Hematopoietic multipotent progenitor cell (in vitro differentiated cells): ENCODE measurements at places on chromosomes 11 and 22. TPM values are rescaled to one million over a fixed set of nuclear protein-coding genes. Genes with fewer than 3 reads are reported as not detected.

The FXYD6 gene
- total RNA-seq, result 1.3 TPM

The SUN2 gene
- total RNA-seq, result 256 TPM

The OR52E2 gene
- not detected for total RNA-seq

The C22orf23 gene
- total RNA-seq, result under 0.01 TPM

The FAM180B gene
- 0.27 TPM for total RNA-seq

The CBLIF gene
- not detected for total RNA-seq

GRCh38 chr11:68632802-68633201 is 51.5 kb upstream of the GAL start:
- DNase-seq, result peak; percentile 78

DNA sequence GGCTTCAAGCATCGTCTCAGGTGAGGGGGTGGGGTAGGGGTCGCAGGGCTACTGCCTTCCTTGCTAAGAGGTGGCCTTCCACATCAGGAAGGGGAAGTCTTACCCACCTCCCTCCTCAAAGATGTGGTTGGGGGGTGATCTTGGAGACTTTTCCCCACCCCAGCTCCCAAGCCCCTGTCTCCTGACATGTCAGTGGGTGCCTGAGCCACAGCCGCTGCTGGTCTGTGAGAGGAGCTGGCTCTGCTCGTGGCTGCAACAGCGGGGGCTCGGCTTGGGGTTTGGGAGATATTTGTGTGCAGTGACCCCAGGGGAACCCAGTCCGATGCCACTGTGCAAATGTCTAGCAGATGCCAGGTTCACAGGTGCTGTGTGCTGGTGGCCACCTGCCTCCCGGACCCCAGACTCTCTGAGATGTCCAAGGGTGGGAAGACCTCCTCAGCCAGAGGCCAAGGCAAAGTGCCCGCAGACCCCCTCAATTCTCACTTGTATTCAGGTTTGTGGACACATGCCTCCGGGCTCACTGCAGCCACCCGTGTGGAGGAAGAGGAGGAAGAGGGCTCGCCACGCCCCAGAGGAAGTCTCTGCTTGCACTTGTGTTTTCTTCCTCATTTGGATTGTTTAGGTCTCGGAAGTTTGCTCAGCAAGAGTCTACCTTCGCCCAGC is 1.9 kb downstream of the KCNQ1 start:
- peak; percentile 50 for DNase-seq

DNA sequence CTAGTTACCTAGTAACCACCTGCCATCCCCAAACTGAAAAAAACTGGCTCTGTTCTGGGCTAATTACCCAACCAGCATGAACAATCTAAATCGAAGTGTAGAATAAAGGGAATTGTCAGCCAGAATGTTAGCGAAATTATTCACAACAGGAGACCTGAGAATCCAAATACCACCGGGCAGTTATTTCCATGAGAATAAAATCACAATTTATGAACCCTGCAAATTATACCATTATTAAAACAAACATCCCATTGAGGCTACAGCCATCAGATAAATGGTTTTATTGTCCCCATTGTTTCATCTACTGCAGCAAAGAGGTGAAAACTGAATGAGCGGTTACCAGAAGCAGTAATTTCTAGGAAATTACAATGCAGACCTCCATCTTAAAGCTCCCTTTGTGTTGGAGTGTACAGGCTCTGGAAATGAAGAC is 21.7 kb downstream of the FAM168A start:
- DNase-seq, result no peak

DNA sequence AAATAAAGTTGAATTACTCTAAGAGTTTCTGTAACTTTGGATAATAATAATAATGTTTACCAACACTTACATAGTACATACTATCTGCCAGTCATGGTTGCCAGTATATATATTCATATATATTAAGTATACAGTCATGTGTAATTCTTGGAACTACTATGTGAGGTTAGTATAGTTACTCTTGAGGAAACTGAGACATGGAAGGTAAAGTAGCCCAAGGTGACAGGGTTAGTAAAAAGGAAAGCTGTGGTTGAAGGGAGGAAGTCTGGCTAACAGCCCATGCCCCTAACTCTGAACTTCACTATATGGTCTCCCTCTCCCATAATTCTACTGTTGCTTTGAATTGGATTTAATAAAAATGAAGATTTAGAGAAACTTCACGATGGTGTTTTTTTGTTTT is 24.9 kb downstream of the FDX1 start:
- DNase-seq, result no peak

- no peak for DNase-seq
Measured at GRCh38 chr11:126978911-126979310, 21.7 kb downstream of the KIRREL3 start.

- no peak for DNase-seq
Measured at GRCh38 chr11:94066901-94067429, 45.8 kb downstream of the HEPHL1 start.
